Activated CD8-positive, alpha-beta memory T cell treated with anti-CD3 and anti-CD28 coated beads for 1 hour (primary cell): ENCODE measurements at places on chromosomes 4 and X.

DNA sequence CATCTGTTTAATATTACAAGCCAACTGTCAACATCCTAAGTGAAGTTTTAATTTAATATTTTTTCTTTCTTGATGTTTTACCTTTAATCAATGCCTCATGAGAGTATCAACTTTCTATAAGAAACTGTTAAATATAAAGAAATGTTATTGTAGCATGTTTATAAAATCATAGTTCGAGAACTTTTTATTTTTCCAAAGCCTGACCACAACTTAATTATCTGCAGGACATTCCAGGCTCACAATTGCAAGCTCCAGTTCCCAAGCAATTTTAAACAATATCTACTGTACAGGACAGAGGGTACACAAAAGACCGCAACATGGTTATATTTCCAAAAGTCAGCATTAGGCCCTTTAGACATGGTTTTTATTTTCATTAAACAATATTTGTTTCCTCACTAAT, 20.1 kb downstream of the STX18 start:
- no peak for DNase-seq

- no peak for DNase-seq
These were observed 2.4 kb downstream of the MYOZ2 start for GRCh38 chr4:119138046-119138445.

GRCh38 chr4:125428832-125429231, 114.1 kb downstream of the FAT4 start:
- no peak for DNase-seq

DNA sequence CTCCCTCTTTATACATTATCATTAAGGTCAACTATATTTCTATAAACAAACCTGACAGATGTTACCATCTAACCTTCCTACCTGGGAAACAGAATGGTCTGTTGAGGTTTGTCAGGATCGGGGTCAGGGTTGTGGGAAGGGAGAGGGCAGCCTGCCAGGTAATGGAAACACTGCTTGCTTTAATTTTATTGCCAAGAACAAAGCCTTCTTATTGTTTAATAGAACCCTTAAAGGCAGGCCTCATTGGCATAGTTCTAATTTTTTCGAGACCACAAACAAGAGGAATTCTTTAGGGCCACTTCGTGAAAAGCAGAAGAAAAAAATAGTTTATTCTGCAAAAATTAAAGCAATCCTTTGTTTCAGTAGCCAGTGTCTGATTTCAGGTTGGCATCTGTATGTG, 113.2 kb downstream of the MID1 start:
- no peak for DNase-seq

- no peak for DNase-seq
These were observed 8.1 kb upstream of the SAP30 start for GRCh38 chr4:173362666-173363065.

GRCh38 chrX:2799369-2799768, 29.4 kb upstream of the GYG2 start:
- no peak for DNase-seq

DNA sequence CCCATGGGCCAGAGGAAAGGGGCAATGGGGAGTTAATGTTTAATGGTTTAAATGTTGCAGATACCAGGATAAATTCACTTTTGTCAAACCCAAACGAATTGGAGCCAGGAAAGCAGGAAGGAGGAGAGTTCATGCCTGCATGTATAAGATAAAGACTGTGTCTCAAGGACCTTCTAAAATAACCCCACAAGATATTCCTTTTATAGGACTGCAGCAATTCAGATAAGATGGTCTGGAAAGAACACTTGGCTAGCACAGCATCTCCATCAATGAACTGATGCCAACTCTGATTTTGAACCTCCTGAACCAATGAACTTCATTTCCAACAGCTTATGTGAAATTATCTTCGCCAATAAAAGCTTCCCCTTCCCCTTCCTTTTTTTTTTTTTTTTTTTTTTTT, 31.3 kb upstream of the LONRF3 start:
- no peak for DNase-seq
